ENCODE measurements at places on chromosomes 12 and 14.

GRCh38 chr12:104263580-104264358 is 39.8 kb upstream of the EID3 start:
- DNase-seq, result peak; percentile 80

DNA sequence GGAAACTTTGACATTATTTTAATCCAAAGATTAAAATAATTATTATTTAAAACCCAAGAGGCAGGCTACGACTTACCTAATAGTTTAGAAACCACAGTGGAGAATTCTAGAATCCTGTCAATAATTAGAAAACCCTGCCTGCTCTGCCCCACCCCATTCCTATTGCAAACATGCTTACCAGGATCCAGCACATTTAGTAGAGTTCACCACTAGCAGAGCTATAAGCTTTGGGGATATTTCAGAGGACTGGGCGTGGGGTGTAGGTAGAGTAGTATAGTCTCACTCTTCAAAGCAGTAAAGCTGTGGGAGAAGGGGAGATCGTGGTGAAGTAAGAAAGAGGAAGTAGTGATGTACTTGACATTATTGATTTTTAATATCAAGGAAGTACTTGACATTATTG is 100.3 kb downstream of the FIGNL2 start:
- DNase-seq, result no peak

GRCh38 chr14:31897581-31898186 is 179.4 kb upstream of the ARHGAP5 start:
- DNase-seq, result no peak

DNA sequence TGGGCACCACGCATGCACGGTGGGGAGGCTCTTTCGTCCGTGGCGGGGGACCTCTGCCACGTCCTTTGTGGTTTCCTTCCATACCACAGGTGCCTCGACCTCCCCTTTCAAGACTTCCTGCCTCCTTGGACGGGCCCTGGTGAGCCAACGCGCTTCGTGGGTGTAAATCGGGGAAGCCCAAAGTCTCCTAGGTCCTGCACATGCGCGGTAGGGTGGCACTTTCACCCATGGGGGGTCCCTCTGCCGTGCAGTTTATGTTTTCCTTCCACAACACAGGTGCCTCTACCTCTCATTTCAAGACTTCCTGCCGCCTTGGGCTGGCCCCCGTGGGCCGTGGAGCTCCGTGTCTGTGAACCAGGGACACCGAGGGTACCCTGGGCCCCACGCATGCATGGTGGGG is 349.7 kb downstream of the ALG10 start:
- DNase-seq, result no peak

DNA sequence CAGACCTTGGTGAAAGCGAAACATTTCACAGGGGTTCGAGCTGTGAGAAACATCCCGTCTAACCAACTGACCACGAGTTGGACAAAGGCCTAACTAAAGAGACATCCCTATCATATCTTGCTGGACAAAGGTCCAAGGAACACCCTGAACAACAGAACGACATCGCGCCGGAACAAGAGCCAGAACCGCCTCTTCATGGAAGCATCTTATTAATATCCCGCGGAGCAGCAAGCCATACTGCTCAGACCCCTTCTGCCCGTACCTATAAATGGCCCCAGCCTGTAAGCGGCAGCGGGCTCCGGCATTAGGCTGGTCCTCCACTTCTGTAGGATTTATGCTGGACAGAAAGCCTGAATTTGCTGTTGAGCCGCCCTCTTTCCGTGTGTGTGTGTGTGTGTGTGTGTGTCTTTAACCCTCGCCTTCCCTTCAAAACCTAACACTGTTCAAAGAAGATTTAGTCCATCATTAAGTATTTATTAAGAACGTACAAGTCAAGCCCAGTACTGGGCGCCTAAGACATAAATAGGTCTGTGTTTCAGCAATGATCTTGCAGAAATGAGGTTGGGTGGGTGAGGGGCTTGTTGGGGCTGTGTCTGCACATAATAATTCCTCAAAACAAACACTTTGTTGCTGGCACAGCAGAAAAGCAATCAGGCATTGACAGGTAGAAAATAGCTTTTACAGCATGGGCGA is 1.9 kb downstream of the SLC6A15 start:
- no peak for DNase-seq

DNA sequence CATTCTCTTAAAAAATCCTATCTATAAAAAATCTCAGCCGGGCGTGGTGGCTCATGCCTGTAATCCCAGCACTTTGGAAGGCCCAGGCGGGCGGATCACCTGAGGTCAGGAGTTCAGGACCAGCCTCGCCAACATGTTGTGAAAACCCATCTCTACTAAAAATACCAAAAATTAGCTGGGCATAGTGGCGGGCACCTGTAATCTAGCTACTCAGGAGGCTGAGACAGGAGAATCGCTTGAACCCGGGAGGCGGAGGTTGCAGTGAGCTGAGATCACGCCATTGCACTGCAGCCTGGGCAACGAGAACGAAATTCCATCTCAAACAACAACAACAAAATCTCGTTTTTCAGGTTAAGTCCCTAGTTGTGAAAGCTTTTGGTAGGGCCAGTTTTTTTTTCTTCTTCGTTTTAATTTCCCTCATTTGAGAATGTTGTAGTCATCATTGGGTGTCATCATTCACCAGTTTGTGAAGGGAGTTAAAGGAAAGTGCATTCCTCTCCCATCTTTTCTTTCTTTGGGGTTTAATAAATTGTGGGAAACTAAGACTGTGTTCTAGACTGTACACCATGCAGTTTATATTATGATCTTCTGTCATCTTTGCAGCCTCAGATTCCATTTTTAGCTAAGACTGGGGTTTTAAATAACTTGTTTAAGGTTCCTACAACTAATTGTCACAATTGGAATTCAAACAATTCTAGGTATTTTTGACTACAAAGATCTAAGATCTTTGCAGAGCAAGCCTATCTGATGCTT is 23.9 kb downstream of the MDM2 start:
- DNase-seq, result no peak

- no peak for DNase-seq
Measured at GRCh38 chr12:120940006-120940405, 35.8 kb upstream of the SPPL3 start.

GRCh38 chr14:23158779-23159178 is 24.7 kb downstream of the SLC7A8 start:
- DNase-seq, result no peak

DNA sequence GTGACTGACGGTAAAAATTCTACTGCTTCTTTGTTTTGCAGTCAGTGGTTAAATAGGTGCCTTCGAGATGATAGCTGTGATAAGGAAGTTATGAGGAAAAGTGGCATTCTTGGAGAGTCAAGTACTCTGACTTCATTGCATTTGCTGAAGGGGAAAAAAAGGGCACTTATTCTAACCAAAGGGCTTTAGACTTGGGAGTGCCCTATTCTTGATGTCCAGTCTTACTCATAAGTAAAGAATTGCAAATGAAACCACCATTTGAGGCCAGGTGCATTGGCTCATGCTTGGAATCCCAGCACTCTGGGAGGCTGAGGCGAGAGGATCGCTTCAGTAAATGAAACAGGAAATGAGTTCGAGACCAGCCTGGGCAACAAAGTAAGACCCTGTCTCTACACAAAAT is 40.3 kb downstream of the BRAP start:
- no peak for DNase-seq

GRCh38 chr12:51900323-51900889 is 6.9 kb upstream of the ACVRL1 start:
- DNase-seq, result no peak

DNA sequence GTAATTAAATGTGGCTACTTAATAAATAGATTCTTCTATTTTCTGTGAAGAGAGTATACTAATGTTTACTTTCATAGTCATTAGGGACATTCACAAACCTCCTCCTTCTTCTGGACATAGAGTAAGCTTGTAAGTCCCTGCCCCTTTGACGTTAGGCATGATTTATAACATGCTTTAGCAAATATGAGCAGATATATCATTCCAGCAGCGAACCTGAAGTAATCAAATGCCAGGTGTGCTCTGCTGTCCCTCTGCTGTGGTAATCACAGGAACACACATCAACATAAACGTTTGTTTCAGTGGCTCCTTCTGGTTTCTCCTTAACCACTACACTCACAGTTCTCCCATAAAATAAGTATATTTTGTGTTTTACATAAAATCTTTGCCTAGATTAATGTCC is 961.8 kb downstream of the FLRT2 start:
- DNase-seq, result no peak

DNA sequence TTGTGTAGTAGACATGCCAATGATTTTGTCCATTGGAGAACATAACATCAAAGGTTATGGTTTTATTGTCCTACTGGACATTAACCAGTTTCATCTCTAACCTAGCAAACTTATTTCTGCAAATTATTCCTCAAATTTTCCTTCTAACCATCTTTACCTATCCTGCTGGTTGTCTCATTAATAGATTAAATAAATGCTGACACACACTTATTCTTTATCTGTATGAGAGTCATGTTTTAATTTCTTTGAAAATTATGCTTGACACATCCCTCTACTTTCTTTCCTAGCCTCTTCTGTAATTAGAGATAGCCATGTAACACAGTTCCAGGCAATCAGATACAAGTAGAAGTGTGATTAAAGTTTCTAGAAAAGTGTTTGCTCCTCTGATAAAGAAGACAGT is 98.9 kb downstream of the RPS29 start:
- no peak for DNase-seq

- DNase-seq, result peak; percentile 67
Measured at GRCh38 chr12:91883811-91884210, 261.8 kb downstream of the BTG1 start.

- DNase-seq, result no peak
Measured at GRCh38 chr12:45213107-45213506, 2.8 kb upstream of the ANO6 start.
